CD8-positive, alpha-beta memory T cell (primary cell): ENCODE measurements at places on chromosomes 12 and 14.

DNA sequence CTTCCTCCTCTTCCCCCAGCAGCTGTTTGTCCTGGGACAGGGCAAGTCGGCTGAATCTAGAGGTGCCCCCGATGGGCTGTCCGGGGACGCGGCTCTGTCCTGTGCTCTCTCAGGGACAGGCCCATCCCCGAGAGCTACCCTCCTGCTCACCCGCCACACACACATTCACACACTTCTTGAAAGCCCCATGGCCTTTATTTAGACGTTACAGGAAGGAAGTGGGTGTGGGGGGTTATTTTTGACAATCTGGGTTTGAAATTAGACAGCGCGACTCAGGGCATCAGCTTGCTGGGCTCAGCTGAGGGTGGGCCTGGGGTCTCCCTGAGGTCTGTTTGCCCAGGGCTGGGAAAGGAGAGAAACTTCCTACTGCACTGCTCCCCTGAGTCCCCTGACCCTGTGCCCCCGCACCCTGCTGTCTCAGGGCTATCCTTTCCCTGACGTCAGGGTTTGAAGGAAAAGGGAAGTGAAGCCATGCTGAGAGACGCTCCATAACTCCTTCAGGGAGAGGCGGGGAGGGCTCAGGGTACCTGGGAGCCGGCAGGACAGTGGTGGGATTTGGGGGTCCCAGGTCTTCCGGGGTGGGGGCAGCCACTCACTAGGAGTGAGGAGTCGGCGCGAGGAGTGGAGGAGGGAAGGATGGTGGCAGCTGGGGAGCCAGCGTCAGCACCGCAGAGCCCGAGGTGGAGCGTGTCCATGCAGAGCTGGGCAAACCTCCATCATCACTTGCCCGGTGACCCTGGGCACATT, 8.1 kb downstream of the PTPN6 start:
- peak; percentile 87 for DNase-seq

DNA sequence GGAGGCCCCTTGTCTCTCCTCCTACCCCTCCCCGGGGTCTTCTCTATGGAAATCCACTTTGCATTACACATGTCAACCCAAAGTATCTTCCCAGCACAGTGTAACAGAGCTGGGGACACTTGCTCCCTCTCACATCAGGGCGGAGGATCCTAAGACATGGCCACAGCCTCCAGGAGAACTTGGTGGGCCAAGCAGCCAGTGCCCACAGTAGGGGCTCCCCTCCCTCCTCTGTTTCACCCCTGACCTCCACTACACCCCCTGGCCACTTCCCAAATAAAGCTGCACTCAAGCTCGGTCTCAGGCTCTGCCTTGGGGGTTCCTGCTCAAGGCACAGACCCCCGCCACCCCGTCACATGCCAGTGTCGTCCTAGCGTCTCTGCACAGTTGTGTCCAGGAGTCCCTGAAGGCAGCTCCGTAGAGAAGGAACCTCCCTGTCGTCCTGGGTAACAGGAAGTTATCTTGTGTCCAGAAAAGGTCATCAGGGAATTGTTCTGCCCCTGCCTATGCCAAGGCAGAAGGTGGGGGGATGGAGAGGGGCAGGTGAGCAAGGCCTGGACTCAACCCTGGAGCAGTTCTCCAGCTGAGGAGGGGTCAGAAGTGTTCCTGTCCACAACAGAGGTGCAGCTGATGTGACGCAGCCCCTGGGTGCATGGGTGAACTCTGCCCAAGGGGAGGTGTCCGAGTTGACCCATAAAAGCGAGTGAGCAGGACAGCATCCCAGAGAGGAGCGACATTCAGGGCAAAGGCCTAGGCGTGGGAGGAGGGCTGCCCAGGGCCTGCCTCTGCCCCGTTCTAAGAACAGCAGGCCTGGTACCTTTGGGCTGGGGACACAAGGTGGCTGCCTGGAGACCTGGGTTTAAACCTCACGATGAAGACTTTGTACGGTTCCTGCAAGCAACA, 25.5 kb downstream of the DIO3 start:
- DNase-seq = peak; percentile 42

DNA sequence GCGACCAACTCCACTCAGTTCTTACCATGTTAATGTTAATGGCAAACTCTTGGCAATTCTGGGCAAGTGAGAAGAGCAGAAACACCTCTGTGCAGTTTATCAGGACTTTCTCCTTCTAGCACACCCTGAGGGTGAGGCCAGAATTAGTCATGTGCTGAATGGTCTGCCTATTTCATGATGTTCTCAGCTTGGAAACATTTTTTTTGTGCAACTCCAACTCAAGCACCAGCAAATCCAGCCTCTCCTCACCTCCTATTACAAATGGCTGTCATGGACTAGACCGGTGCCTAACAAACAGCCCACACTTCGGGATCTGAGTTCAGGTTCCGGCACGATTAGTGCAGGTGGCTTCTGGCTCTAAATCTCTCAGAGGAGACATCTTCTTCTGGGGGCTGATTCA, 246.0 kb downstream of the ZFP36L1 start:
- no peak for DNase-seq

GRCh38 chr14:103312006-103312635, 21.9 kb upstream of the EIF5 start:
- DNase-seq = no peak

GRCh38 chr12:30391766-30392366, 303.8 kb downstream of the IPO8 start:
- no peak for DNase-seq

DNA sequence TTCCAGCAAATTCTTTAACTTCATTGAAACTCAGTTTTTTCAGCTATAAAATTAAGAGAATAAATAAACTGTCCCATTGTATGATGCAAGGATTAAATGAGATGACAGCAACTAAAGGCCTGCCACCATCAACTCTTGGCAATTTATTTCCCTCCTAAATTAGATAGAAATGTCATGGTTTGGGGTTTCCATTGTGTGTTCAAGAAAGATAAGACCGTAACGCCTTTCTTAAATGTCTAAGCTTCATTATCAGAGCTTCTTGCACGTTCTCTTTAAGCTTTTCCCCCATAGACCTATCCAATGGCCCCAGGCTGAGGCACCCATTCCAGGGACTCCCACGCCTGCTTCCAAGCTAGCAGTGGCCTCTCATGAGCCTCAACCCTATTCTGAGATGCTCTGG, 281.9 kb downstream of the CACNA1C start:
- no peak for DNase-seq

DNA sequence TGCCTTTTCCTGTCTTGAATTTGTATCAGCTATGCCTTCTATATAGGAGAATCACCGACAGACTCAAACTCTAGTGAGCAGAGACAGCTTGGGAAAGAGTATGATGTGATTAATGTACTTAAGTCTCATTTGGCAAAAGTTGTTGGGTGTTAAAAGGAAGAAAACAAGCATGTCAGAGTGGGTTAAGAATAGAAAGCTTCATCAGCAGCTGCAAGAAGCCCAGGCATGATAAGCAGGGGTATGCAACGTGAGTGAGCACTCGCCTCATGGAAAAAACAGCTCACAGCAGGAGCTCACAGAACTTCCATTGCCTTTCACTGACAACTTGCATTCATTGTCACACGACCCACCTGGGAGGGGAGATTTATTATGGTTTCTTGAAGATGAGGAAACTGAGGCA, 35.9 kb upstream of the WNK1 start:
- no peak for DNase-seq

DNA sequence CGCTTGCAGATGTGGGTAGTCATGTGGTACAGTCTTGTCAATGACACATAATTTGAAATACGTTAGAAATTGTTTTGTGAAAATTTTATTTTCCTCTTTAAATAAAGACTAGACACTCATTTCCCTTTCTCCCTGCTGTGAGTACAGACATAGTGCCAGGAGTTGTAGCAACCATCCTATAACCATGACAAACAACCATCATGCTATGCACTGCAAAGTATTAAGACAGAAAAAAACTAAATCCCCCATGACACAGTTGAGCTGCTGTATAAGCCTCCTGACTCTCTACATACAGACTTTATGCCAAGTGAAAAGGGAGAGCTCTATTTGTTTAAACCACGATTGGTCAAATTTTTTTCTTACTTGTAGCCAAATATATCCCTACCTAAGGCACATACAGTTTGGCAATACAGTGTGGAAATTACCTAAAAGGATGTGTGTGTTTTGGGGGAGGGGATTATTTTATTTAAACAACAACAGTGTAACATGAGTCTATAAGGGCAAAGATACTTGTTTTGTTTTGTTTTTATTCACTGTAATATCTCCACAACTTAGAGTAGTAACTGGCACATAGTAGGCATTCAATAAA, 45.0 kb upstream of the KRR1 start:
- no peak for DNase-seq

DNA sequence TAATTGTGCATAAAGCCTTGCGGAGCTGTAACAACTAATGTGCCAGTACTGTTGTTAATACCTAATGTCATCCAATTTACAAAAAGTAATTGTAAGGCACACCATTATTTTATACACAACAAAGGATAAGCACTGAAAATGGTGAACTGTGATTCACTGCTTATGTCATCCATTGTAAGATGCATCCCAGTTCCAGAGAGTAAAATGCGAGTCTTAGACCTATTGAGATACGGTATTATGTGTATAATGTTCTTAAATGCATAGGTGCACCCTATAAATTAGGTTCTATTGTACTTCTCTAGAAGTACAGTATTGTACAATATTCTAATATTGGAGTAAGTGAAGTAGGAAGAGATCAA, 406 bp downstream of the PARP2 start:
- DNase-seq = no peak

DNA sequence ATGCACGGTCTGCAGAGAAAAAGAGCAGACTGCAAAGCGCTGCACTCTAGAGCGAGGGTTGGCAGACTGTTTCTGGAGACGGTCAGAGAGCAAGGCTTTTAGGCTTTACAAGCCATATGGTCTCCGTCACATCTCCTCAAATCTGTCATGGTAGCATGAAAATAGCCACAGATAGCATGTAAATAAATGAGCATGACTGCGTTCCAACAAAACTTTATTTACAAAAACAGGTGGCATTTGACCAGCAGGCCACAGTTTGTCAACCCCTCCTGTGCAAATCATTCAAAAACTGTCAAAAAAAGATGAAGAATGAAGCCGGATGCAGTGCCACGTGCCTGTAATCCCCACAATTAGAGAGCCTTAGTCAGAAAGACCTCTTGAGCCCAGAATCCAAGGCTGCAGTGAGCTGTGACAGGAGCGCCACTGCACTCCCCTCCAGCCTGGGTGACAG, 18.9 kb downstream of the SYNE3 start:
- no peak for DNase-seq

DNA sequence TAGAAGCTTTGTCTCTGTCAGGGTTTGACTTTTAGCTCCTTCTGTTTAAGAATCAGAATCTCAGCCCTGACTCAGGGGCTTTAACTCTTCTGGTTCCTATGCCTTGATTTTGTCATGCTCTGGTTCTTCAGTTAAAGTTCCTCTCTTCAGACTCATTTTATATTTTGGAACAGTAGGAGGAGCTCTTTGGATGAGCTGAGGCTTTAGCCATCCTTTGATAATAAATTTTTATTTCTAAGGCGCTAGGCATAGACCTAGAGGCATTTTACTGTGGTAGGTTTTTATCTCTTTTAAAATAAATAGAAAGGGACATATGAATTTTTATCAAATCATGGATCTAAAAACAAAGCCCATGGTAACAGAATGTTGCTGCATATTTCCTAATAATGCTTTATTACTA, 51.7 kb downstream of the ATP23 start:
- DNase-seq = no peak

- DNase-seq = no peak
Observed at GRCh38 chr14:68762953-68763764, 29.7 kb downstream of the ZFP36L1 start.

DNA sequence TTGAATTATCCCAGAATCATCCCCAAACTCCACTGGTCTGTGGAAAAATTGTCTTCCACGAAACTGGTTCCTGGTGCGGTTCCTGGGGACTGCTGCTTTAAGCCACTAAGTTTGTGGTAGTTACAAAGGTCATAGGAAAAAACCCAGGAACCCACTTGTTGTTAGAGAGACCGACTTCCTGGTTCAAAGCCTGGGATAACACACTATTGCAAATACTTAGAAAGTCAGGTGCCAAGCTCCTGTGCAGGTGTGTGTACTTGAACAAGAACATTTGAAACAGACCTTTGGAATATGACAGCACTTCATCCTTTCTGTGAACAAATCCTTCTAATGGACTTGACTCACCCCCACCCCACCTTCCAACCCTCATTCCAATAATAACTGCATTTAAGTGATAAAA, 519.6 kb downstream of the GLT1D1 start:
- no peak for DNase-seq

GRCh38 chr12:55684761-55685370, 22.8 kb downstream of the ITGA7 start:
- no peak for DNase-seq

- no peak for DNase-seq
Observed at GRCh38 chr14:38286452-38286851, 30.6 kb upstream of the CLEC14A start.

- DNase-seq = no peak
Observed at GRCh38 chr14:50497351-50497750, 35.0 kb downstream of the MAP4K5 start.

- DNase-seq = no peak
Observed at GRCh38 chr12:70408004-70408790, 42.1 kb downstream of the KCNMB4 start.

DNA sequence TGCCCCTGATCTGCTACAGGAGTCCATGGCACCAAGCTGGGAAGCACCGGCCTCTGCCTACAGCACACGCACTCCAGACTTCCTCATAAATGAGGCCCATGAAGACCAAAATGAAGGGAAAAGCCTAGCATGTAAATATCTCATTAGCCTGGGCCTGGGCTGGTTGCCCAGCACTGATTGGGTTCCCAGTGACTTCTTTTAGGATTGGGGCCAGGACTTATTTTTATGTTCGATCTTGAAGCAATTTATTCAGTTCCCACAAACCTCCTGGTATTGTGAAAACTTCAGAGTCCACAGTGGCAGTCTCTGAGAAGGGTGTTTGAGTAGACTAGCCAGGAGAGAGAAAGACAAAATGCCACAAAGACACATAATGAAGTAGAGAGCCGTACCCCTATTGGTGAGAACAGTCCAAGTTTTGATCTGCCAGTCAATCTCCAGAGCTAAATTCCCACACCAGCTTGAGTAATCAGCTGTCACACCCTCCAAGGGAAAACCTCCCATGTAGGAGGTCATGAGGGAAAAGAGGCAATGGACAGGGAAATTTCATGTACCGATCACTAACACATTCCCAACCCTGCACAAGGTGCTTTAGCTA, 78.2 kb downstream of the PHLDA1 start:
- DNase-seq = no peak

GRCh38 chr12:131047789-131048610, 94.3 kb downstream of the ADGRD1 start:
- no peak for DNase-seq

DNA sequence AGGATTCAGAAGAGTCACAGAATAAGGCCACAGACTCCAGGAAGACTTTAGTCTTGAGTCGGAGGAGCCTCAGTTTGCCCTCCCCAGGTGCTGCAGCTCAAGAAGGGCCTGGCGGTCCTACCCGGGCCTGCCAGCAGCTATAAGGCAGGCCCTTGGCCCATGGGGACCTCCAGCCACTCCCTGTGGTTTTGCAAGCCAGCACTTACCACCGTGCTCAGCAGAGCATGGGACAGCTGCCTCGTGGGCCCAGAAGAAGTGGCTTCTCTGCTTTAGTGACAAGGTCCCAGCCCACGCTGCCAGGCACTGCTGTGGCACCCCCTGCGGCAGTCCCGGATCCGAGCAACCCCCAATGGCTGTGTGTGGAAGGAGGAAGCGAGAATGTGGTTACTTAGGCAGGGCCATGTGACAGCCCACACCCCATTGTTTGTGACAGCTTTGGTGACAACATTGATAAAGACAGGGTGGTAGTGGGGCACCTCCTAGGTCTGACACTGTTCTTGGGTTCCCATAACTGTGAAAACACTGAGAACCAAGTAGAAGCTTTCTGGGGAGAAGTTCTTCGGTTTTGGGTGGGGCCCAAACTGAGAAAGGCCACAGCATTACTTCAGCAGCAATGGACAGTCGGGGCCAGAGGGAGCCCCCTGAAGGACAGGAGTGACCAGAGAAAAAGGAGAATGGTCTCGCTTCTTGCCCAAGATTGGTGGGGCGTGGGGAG, at the start of gene SELPLG:
TSS of gene SELPLG (minus strand) at position 361 of the 715 bp plus-strand sequence. CDS start 9,587 bp downstream, outside the sequence.
- peak; percentile 80 for DNase-seq
